Osteoblast (primary cell): ENCODE measurements at places on chromosomes 2 and 18. TPM values are rescaled to one million over a fixed set of nuclear protein-coding genes. Genes with fewer than 3 reads are reported as not detected.

GRCh38 chr2:163205589-163206254 lies 367.2 kb upstream of the KCNH7 start:
- H3K27ac ChIP-seq: no peak overlapping the region
- no peak overlapping the region for H3K4me3 ChIP-seq
- DNase-seq: no peak
- no peaks in the 10 kb centered on the region for H3K27me3 ChIP-seq
- peaks cover 8% of the 10 kb centered on the region for H3K4me1 ChIP-seq
- H3K36me3 ChIP-seq: no peaks in the 10 kb centered on the region

DNA sequence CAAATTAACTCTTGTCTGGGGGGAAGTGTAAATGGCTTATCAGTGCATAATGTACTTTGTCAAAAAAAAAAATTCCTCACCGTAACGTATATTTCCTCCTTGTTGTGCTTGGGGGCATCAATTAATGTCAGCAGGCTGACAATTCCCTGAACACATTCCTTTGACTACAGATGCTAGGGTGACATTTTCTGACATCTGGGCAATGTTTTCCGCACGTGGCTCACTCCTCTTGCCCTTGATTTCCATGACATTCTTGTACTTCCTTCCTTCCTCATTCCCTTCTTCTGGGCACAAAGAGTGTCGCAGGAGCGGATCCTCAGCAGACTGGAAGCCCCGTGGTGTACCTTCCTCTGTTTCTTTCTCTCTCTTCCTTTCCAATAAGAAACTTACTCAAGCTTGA lies 173.7 kb downstream of the SP3 start:
- peaks cover 18% of the 10 kb centered on the region for H3K27me3 ChIP-seq
- no peaks in the 10 kb centered on the region for H3K4me1 ChIP-seq
- H3K36me3 ChIP-seq: no peaks in the 10 kb centered on the region
- no peak overlapping the region for H3K27ac ChIP-seq
- no peak overlapping the region for H3K4me3 ChIP-seq

- no peak for DNase-seq
- H3K4me1 ChIP-seq: peaks cover 25% of the 10 kb centered on the region
Observed at GRCh38 chr2:101967826-101968513, 23.8 kb upstream of the IL1R2 start.

DNA sequence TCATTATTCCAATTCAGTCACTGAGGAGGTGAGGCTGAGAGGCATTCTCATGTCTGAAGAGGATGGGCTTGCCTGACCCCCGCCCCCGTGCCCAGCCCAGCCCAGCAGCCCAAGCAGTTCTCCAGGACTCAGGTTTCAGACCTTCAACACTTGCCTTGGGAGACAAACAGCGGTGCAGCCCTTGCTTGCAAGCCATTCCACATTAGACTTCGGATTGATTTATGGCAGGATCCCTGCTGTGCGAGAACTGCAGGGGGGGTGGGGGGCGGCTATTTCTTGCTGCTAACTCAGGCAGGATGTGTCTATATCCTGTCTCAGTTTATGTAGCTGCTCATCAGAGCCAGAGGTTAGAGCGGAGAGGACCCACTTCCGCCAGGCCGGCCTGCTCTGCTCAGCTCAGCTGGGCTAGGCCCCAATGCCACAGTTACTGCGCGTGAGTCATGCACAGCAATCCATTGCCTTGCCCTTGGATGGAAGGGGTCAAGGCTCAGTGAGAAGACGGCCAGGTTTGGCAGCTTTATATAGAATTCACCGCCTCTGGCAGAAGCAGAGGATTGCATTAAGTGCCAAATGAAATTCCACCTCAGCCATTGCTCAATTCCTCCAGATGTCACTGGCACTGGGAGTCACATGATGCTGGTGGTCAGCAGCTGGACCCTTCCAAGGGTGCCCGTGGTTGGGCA lies 1.8 kb downstream of the GYPC start:
- H3K4me1 ChIP-seq: peaks cover 35% of the 10 kb centered on the region
- DNase-seq: peak; percentile 98
- no peaks in the 10 kb centered on the region for H3K36me3 ChIP-seq
- H3K27me3 ChIP-seq: no peaks in the 10 kb centered on the region

The TRIM54 gene
- total RNA-seq: not detected in 2 replicates

The GAL3ST2 gene
- total RNA-seq: 0.29 and 0.36 TPM in 2 replicates

The LBH gene
- total RNA-seq: 270 and 272 TPM in 2 replicates
